Dermis blood vessel endothelial cell (primary cell): ENCODE measurements at places on chromosomes 6 and 20. TPM values are rescaled to one million over a fixed set of nuclear protein-coding genes. Genes with fewer than 3 reads are reported as not detected.
A peak's percentile ranks its signal among the peaks of the same experiment; 100 is the strongest.

Gene RXRB
- total RNA-seq: 26.6 and 27.9 TPM in 2 replicates

- DNase-seq: no peak
Observed at GRCh38 chr6:64679416-64679815, 1027.6 kb downstream of the EYS start.

- DNase-seq: no peak
Observed at GRCh38 chr6:157024745-157025144, 247.6 kb downstream of the ARID1B start.

GRCh38 chr6:141463237-141463977 is 669.3 kb upstream of the GJE1 start:
- no peak for DNase-seq

DNA sequence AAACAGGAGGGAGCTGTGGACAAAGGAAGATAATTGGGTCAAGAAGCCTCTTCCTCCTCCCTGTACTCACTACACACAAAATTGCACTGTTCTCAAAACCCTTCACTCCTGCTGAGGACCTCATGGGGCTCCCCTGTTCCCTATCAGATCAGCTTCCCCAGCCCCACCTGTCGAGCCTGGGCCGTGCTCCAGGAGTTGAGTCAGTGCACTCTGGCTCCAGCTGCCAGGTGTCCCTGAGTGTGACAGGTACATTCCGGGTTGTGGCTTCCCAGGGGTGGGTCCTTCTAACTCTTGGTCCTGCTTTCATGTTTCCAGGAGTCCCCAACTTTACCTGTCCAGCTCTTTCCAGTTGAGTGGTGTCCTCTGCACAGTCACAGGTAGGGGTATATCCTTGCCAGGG is 8.4 kb downstream of the RAB5IF start:
- DNase-seq: no peak

GRCh38 chr6:8558953-8559352 is 123.6 kb upstream of the SLC35B3 start:
- no peak for DNase-seq

DNA sequence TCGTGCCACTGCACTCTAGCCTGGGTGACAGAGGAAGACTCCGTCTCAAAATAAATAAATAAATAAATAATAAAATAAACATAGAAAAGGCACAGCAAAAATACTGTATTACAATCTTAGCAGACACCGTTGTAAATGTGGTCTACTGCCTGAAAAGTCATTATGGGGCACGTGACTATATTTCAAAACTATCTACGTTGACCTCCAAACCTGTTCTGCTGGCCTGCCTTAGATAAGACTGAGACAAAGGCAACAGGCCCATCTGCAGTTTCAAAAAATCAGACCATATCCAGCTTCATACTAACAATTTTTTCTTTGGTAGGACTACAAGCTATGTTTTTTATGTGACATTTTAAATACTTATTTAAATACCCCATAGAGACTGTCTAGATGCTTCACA is 59.1 kb downstream of the AGPAT4 start:
- DNase-seq: no peak

GRCh38 chr6:131692031-131692430 is 9.2 kb downstream of the OR2A4 start:
- DNase-seq: no peak

GRCh38 chr20:37235065-37235464 is 26.5 kb downstream of the GHRH start:
- peak; percentile 80 for DNase-seq
